ENCODE measurements at places on chromosomes 5 and 9. TPM values are rescaled to one million over a fixed set of nuclear protein-coding genes. Genes with fewer than 3 reads are reported as not detected.

Gene CEP72
- total RNA-seq: 1.3 TPM

DNA sequence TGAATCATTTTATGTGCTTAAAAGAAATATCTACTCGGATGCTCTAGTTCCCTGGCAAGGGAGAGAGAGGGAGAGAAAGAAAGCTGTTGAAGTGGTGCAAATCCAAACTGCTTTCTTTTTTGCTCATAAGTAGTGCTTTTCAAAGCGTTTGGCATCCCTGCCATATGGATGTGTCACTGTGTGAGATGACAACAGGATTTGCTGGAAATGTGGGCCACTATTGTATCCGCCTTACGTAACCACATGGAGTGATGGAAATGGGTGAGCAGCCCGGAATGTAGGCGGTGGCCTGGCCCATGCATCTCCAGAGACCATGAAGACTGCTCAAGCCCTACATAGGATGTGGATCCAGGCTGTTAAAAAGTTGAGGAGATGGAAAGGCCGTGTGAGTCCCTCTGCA is 30.8 kb downstream of the TJP2 start:
- DNase-seq: peak; percentile 15

Gene LRRC19
- not detected for total RNA-seq

Gene TSLP
- not detected for total RNA-seq

DNA sequence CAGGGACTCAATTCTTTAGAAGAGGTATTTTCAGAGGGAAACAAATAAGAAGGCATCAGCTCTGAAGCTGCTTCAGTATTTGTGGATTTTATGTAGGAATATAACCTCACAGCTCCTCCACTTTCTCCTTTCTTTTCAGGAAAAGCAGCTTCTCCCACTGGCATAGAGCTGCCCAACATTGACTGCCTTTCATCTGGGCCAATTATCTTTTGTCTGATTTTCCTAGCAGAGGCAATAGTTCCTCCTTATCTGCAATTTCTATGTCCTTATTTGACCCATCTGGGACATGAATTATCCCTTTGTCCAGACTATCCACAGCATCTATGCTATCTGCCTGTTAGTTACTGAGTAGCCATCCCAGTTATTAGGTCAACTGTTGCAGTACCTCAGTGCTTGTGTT is 1671.2 kb upstream of the ACO1 start:
- DNase-seq: no peak

DNA sequence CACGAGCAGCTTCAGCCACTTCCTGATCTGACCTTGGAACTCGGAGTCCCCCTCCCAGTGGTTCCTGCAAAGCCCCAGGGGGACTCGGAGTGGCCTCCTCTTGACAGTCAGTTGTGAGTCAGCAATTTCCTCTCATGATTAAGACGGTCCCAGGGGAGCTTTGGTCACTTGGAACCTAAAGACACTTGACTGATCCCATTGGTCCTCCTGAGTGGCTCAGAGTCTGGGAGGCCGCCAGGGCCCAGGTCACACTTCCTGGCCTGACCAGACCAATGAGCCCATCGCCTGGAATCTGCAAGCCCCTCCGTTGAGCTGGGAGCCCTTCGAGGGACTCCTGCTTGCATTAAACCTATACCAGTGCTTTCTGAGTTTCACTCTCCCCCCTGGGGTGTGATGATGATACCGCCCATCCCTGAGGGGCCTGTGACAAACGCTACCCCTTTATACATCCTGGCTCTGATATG is 29.1 kb downstream of the TSPAN17 start:
- DNase-seq: no peak

GRCh38 chr5:142984011-142984410 is 213.8 kb downstream of the ARHGAP26 start:
- no peak for DNase-seq

- DNase-seq: no peak
Measured at GRCh38 chr9:116978155-116978554, 291.1 kb downstream of the TRIM32 start.

GRCh38 chr9:92438900-92439526 is 14.7 kb upstream of the OMD start:
- DNase-seq: no peak

GRCh38 chr5:179142434-179143198 is 82.4 kb downstream of the ZNF354C start:
- no peak for DNase-seq

Gene OLFML2A
- 5.3 TPM for total RNA-seq

Gene PAPPA
- 1.0 TPM for total RNA-seq

Gene IFNA21
- not detected for total RNA-seq

- no peak for DNase-seq
Measured at GRCh38 chr9:103649086-103649485, 445.0 kb upstream of the SMC2 start.

Gene NDOR1
- total RNA-seq: 22.7 TPM

DNA sequence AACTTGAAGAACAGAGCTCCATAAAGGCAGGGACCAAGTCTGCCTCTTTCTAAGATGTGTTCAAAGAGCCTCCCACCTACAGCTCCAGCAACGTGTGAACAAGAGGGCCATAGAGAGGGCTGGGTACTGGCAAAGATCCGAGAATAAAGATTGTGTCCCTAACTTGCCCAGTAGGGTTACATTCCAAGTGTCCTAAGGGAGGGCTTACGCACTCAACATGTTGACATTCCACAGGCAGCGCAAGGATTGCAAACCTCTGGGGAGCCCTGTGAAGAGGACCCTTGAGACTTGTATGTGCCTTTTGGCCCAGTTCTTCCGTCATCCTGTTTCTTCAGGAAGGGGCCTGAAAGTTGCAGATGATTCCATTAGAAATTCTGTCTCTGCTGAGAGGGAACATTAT is 48.2 kb upstream of the ENTREP1 start:
- DNase-seq: no peak

Gene PLPP7
- 3.6 TPM for total RNA-seq

- peak; percentile 72 for DNase-seq
Measured at GRCh38 chr9:99807276-99807852, 14.3 kb upstream of the NR4A3 start.

Measured in body of pancreas (tissue), 4 donors.